ENCODE measurements at places on chromosomes 16 and 17.
A peak's percentile ranks its signal among the peaks of the same experiment; 100 is the strongest.

- no peak for DNase-seq
Observed at GRCh38 chr17:542943-543342, 171.7 kb downstream of the VPS53 start.

DNA sequence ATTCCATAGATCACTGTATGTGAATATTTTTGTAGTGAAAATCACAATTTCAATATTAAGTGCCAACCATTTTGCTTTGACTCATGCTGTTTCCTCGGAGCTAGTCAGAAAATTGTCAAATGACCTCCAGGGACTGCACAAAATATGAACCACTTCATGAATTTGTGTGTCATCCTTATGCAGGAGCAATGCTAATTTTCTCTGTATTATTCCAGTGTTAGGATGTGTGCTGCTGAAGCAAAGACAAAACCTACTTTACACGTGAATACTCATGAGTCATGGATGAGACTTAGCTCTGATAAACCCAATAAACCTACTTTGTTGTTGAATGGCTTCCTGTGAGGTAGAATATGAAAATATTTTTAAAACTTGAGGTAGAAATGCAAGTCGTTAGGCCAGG is 65.2 kb downstream of the SHCBP1 start:
- no peak for DNase-seq

DNA sequence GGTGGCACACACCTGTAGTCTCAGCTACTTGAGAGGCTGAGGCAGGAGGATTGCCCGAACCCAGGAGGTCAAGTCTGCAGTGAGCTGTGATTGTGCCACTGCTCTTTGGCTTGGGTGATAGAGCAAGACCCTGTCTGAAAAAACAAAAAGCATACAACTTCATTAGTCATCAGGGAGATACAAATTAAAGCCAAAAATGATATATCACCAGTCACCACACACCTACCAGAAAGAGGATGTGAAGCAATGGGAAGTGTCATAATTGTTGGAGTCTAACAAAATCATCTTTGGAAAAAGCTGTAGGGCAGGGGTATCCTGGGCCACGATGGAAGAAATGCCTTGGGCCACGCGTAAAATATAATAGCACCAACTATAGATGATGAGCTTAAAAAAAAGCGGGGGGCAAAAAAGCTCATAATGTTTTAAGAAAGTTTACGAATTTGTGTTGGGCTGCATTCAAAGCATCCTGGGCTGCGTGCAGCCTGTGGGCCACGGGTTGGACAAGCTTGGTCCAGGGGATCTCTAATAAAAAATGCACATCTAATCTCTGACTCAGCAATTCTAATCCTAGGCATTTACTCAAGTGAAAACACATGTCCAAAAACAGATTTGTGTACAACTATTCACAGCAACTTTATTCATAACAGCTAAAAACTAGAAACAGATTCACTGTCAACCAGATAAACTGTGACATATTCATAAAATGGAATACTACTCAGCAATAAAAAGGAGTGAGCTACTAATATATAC is 65.9 kb downstream of the HIC1 start:
- no peak for DNase-seq

DNA sequence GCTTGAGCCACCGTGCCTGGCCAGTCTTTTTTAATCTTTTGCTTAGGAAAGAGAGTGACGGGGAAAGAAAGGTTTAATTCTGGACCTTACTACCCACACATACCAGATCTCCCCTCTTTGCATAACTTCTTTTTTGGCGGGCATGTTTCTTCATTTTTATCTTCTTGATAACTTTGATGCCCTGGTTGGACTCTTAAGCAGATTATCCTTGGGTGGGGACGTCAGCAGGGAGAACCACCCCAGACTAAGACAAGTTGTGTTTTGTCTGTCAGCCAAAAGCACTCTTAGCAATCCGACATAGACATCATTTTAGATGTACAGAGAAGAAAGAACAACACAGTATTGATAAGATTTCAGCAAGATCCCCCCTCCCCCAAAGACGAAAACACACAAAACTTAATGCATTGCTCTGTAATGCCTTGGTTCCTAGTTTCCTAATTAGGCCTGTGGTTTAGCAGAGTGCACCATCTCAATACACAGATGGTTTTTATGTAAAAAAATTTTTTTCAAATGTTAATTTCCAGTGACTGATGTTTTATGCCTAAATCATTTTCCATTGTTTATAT is 99.9 kb downstream of the MSI2 start:
- no peak for DNase-seq

DNA sequence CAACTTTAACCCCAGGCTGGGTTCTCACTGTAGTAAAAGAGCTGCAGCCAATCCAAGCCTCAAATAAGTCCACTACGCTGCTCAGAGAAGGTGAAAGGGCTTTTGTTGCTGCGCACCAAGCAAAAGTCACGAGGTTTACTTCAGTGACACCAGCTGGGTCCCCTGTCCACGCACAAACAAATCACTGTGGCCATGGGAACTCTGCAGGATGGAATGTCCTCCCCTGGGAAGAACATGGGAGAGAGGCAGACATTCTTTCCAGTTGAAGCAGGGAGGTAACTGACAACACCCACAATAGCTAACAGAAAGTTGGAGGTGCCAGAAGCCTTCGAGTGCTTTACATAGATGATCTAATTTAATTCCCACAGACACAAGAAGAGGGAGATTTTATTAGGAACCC is 181.9 kb downstream of the PMP22 start:
- no peak for DNase-seq

DNA sequence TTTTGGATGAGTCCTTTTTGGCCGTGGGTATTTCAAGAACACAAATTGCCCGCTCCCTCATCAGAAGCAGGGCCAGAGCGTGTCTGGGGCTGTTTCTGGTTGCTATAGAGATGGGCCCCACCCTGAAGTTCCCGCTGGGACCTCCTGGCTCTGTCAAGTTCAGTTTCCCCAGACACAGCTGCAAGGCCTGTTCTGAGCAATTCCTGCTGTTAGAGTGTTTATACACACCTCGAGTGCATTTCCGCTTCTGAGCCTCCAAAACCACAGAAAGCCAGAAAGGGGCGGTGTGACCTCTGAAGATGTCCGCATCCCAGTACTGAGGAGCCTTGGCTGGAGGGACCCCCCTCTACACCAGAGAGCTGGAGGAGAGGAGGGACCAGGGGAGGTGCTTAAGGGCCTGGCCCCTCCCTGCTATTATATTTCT is 9.3 kb upstream of the WBP2 start:
- no peak for DNase-seq

DNA sequence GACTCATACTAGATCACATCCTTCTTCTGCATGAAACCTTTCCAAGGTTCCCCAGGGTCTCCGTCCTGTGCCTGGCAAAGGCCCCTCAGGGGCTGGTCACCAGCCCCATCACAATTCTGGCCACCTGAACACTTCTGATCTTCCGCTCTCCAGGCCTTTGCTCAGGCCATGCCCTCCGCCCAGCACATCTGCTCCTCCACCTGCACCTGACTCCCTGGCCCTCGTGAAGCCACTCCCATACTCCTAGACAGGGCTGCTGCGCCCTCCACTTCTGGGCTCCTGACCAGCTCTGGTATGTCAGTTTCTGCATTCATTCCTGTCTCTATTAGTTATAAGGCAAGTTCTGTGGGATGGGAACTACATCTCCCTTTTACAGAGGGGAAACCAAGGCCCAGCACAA is 1.9 kb upstream of the MYL11 start:
- no peak for DNase-seq

GRCh38 chr17:27793168-27793905 is 7.0 kb downstream of the NOS2 start:
- DNase-seq: peak; percentile 64

GRCh38 chr16:22938647-22939046 is 124.7 kb downstream of the HS3ST2 start:
- no peak for DNase-seq

GRCh38 chr16:88790312-88791211 is 5.5 kb upstream of the PIEZO1 start:
- no peak for DNase-seq

DNA sequence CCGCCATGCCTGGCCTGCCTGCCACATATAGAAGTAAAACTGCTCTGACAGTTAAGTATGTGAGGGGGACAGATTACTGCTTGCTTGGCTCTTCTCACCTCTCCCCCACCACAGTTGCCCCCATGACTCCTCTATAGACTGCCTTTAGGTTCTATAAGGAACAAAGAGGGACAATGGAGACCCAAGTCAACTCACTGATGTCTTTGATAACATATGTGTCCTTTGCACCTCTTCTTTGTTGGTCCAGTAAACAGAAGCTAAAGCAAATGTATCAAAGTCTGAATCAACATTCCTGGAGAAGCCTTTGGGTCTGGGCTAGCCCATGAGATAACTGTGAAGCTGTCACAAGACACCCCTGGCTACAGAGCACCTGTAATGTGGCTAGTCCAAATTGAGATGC is 27.1 kb downstream of the NUDT7 start:
- DNase-seq: no peak

DNA sequence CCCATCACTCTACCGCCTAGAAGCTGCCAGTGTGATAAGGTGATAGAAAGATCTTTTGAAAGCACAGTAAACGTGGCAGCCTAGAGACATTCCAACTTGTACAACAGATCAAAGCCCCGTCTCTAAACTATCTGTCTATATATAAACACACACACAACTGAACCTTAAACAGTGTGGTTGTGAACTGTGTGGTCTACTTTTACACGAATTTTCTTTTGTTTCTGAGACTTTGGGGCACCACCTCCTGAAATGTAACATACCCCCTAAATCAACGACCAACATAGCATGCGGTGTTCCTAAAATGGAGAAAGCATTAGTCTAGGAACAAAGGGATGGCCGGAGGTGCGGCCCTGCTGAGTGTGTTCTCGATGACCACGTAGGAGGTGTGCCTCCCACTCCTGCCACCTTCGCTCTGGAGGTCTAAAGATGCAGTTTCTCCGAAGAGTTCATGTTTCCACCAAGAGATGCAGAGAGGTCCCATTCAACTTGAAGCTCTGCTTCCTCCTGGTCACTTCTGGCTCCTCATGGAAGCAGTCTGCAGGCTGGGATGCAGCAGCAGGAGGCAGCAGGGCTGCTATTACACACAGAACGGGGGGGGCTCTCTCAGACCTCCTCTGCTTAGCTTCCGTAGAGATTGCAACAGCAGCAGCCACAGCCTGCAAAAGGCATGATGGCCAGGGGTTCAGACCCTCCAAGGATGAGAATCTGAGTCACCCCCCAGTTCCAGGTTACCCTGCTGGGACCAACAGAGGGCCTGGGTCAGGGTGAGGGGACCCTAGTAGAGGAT is 22.6 kb upstream of the USP10 start:
- DNase-seq: no peak

- DNase-seq: no peak
Observed at GRCh38 chr17:16364625-16365024, 11.4 kb upstream of the CENPV start.

DNA sequence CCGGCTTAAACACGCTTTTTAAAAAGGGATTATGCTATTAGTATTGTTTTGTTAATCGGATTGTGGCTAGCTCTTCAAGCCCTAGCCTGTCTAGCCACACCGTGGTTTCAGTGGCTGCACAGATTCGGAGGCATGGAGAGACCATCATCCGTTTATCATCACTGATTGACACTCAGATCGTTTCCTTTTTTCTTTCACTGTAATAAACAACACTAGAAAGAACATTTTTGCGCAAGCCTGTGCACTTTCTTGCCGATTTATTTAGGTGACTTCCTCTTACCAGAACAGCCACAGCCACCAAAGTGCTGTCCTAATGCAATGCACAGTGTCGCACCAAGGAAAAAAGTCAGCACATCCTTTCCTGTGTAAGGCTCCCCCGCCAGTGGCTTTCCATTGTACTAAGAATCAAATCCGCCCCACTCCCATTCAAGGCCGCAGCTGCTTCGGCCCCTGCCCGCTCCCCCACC is 78.2 kb downstream of the CRISPLD2 start:
- no peak for DNase-seq

DNA sequence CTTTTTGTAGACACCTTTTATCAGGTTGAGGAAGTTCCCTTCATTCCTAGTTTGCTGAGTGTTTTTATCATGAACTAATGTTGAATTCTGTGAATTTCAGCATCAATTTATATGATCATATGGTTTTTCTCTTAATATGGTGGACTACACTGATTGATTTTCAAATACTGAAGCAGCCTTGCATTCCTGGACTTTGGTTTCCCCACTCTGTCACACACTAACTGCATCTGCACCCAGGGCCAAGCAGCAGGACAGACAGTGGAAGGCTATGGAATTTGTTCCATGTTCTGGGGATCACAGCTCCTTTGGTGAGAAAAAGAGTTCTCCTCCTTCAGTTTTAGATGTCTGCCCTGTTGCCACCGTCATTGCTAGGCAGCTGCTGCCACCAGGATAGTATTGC is 7.8 kb downstream of the TERF2 start:
- no peak for DNase-seq

DNA sequence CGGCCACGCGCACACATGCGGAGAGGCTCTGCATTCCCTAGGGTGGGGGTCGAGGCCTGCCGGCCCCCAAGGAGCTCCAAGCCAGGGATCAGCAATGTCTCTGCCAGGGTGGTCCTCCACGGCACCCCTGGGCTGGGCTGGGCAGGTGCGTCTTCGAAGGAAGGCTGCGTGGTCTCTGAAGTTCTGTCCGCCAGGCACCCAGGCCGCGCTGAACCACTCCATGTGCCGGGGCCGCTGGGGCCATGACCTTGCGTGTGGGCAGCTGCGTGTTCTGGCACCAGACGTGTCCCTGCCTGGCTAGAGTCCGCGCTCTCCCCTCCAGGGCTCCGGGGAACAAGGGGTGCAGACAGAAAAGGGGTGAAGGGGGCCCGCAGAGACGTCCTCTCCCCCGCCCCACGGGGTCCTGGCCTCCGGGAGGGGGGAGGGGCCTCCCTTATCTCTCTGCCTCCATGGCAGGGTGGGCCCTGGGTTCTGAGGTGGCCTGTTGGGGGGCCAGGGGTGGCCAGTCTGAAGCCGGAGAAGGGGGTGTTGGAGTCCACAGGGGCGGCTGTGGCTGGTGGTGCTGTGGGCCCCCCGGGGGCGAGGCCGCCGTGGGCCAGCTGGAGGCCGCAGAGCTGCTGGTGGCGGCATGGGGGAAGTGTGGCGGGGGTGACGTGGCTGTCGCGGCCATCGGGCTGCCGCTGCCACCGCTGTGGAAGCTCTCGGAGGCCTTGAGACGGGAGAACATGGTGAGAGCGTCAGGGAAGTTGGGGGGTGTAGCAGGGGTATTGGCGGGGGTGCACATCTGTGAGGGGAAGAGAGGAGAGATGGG is 5.3 kb downstream of the UBALD1 start:
- DNase-seq: no peak

DNA sequence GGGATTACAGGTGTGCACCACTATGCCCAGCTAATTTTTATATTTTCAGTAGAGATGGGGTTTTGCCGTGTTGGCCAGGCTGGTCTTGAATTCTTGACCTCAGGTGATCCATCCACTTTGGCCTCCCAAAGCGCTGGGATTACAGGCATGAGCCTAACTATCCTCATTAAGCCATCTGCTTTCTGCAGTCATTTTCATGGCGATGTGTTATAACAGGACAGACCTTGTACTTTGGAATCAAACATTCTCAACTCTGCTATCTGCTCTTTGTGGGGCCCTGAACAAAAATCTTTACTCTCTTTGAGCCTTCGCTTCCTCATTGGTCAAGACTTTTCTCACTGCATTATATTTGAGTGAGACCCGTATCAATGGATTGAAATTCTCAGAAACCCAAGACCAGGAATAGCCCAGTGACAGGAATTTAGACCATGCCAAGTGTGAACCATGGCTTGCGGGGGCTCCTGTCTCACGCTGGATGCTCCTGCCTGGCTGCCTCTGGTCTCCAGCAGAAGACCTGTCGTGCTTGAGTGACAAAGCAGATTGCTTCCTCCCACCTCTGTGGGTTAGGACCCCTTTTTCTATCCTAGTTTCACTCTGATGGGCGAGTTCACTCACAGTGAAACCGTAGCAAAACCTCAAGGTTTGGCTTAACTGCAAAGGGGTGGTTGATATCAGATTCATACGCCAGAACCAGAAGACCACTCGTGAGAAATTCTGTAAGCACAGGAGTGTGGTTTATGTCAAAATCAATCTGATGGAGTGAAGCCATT is 519.1 kb downstream of the MAF start:
- DNase-seq: no peak

Data from HEK293T (cell line).